Peyer's patch (tissue), 4 donors: ENCODE measurements at places on chromosomes 2 and 18. TPM values are rescaled to one million over a fixed set of nuclear protein-coding genes. Genes with fewer than 3 reads are reported as not detected.

Gene CIAO1
- 146 TPM for total RNA-seq

Gene CYRIA
- 4.2 TPM for total RNA-seq

Gene ZNF396
- total RNA-seq: 5.1 TPM

Gene STK39
- 51.9 TPM for total RNA-seq

GRCh38 chr2:23209059-23209458 lies 175.9 kb upstream of the KLHL29 start:
- peak overlapping the region; percentile 59 for H3K27ac ChIP-seq
- no peak overlapping the region for H3K4me3 ChIP-seq
- no peaks in the 10 kb centered on the region for H3K4me1 ChIP-seq
- H3K27me3 ChIP-seq: no peaks in the 10 kb centered on the region
- DNase-seq: no peak

DNA sequence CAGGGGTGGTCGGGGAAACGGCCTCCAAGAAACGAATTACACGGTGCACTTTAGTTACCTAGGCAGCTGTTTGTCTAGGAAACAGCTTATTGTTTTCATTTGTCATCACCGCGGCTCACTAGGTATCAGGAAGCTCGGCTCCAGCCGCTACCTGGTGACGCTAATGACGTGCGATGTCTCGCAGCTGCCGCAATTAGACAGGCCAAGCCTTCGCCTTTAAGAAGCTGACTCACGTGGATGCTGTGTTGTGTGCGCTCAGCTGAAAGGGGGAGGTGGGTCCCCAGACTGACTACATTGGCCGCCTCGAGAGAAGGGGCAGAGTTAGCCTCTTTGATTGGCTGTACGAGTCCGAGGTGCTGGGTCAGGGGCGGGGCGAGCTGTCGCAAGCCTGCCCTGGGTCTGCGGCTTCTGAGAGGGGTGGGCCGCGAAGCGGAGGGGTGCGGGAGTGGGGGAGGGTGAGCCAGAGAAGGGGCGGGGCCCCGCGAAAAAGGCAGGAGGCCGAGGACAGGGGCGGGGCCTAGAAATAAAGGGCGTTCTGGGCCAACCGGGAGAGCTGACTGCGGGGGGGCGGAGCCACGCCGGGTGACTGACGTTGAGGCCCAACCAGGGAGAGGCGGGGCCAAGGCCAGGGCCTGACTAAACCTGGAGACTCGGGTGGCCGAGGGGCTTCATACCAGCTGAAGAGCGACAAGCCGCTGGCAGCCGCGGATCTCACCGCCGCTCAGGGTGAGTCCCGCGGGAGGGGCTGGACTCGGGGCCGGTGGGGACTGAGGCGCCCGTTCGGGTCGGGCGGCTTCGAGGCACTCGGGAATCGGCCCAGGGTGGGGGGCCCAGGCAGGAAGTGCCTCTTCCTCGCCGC lies at the start of gene YPEL5:
Gene YPEL5, plus strand, starts transcription at position 671 of the 859 bp plus-strand sequence. CDS start 9,645 bp downstream, outside the sequence.
- H3K27ac ChIP-seq: peak within 1 kb of the TSS; percentile 100
- peaks cover 9% of the 10 kb centered on the region for H3K4me1 ChIP-seq
- DNase-seq: peak; percentile 99
- no peaks in the 10 kb centered on the region for H3K27me3 ChIP-seq

DNA sequence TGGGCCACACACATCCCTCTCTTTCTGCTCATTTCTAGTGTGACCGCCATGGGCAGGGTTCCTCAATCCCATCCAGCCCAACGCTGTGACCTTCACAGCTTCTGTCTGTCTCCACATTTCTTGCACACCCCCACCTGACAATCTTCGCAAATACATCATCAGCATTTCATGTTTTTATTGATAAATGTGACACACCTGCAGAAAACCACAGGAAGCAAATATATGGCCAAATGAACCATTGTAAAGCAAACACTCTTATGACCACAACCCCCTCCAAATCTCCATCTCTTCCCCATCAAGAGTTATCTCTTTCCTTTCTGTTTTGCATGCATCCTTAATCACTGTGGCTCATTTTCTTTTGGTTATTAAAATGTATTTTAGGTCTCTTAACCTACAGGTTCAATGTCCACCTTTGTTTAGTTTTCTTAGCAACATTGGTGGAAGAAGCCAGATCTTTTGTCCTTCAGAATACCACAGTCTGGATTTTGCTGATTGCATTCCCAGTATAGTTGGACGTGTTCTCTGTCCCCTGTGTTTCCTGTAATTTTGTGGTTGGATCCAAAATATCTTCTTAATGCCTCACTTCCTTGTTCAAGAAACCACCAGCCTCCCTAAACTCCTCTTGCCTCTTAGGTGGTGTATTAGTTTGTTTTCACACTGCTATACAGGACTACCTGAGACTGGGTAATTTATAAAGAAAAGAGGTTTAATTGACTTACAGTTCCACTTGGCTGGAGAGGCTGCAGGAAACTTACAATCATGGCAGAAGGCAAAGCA lies 9.8 kb upstream of the NCK2 start:
- H3K27me3 ChIP-seq: no peaks in the 10 kb centered on the region
- no peaks in the 10 kb centered on the region for H3K36me3 ChIP-seq
- no peak overlapping the region for H3K27ac ChIP-seq
- H3K4me3 ChIP-seq: no peak overlapping the region

DNA sequence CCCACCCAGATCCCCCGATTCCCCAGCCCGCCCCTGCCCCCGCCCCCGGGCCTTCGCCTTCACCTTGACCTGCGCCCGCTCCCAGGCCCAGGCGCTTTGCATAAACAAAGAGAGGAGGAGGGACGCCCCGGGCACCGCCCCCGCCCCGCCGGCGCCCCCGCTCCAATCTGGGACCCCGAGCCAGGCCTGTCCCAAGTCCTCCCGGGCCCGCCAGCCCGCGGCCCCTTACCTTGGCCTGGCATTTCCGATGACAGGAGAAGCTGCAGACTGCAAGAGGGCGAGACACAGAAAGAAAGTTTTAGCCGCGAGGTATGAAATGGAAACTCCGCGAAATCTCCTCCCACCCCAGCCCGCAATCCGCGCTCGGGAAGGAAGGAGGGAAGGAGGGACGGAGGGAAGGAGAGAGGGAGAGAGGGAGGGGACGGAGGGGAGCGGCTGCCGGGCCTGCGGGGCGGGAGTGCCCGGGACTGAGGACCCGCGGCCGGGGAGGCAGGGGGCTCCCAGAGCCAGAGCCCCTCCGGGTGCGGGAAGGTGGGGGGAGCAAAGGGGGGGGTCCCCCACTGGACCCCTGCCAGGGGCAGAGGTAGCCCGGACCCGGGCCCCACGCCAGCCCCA lies 24.2 kb downstream of the TNS1 start:
- no peaks in the 10 kb centered on the region for H3K4me1 ChIP-seq
- peak overlapping the region; percentile 27 for H3K4me3 ChIP-seq
- no peaks in the 10 kb centered on the region for H3K27me3 ChIP-seq
- no peaks in the 10 kb centered on the region for H3K36me3 ChIP-seq

GRCh38 chr2:30800159-30800558 lies 7.1 kb downstream of the CAPN13 start:
- H3K4me1 ChIP-seq: peaks cover 13% of the 10 kb centered on the region
- no peaks in the 10 kb centered on the region for H3K27me3 ChIP-seq
- H3K36me3 ChIP-seq: no peaks in the 10 kb centered on the region
- no peak for DNase-seq
- H3K4me3 ChIP-seq: no peak overlapping the region
- no peak overlapping the region for H3K27ac ChIP-seq

DNA sequence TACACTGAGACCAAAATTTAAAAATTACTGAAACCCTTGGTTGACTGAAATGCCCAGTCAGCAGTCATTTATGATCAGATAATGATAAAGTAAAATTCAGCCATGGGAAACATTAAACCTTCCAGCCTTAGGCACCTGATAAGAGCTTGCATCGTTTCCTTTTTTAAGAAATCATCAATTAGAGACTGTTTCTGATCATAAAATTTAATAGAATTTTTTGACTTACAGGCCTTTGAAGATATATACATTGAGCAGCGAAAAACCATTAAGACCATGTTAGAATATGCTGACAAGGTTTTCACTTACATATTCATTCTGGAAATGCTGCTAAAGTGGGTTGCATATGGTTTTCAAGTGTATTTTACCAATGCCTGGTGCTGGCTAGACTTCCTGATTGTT lies 99.6 kb upstream of the CSRNP3 start:
- H3K27me3 ChIP-seq: no peaks in the 10 kb centered on the region
- no peaks in the 10 kb centered on the region for H3K36me3 ChIP-seq
- no peak for DNase-seq
- no peaks in the 10 kb centered on the region for H3K4me1 ChIP-seq
